NCI-H510A treated with DMSO at 0.1 percent for 48 hours (cell line): ENCODE measurements at places on chromosomes 5 and 9.

- DNase-seq = no peak
Measured at GRCh38 chr5:37725185-37725584, 114.7 kb downstream of the GDNF start.

GRCh38 chr5:39657943-39658342, 233.2 kb upstream of the DAB2 start:
- DNase-seq = no peak

GRCh38 chr5:7850395-7851239, at the start of gene CFAP90:
Gene CFAP90 (minus strand): TSS chr5:7851133. CDS start chr5:7851021, 112 bp downstream.
- peak; percentile 57 for DNase-seq

- no peak for DNase-seq
Measured at GRCh38 chr5:34686762-34687268, 30.7 kb downstream of the RAI14 start.

GRCh38 chr9:90121762-90122161, 517.0 kb downstream of the GADD45G start:
- DNase-seq = no peak

- DNase-seq = no peak
Measured at GRCh38 chr9:70409280-70409679, 5.2 kb downstream of the KLF9 start.

DNA sequence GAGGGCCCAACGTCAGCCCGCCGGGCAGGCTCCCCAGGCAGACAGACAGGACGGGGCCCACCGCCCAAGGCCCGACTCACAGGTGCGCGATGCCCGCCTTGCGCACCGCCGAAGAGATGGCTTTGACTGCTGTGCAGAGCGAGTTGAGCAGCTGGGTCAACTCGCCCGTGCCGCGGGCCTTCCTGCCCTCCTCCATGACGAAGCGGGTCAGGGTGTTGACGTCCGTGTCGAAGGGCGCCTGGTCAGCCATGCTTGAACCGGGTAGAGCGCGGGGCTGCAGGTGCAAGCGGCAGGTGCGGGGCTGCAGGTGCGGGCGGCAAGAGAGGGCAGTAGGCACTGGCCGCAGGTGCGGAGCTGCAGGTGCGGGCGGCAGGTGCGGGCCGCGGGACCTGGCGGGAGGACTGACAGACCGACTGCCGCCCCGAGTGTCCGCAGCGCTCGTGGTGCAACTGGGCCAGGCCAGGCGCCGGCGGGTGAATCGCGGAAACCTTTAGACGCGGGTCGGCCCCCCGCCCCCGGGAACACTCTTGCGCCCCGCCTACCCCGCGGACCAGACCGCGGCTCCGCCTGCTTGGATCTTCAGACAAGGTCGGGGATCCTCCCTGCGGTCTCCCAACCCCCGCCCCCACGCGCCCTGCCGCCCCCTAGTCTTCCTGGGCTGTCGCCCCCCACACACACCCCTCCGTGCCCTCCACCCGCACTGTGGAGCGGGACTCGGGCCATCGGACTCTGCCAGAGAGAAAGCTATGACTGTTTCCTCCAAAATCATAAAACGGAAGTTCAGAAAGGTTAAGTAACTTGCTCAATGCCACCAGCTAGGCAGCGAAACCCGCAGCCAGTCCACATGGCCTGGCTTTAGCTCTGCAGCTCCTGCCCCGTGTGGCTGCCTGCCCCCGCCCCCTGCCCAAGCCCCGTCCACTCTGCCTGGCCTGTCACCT, at the start of gene FBP1:
TSS of gene FBP1 (minus strand) at position 458 of the 938 bp plus-strand sequence. CDS start at position 250, 208 bp downstream.
- peak; percentile 62 for DNase-seq

- DNase-seq = no peak
Measured at GRCh38 chr5:133957591-133957990, 10.8 kb downstream of the C5orf15 start.

DNA sequence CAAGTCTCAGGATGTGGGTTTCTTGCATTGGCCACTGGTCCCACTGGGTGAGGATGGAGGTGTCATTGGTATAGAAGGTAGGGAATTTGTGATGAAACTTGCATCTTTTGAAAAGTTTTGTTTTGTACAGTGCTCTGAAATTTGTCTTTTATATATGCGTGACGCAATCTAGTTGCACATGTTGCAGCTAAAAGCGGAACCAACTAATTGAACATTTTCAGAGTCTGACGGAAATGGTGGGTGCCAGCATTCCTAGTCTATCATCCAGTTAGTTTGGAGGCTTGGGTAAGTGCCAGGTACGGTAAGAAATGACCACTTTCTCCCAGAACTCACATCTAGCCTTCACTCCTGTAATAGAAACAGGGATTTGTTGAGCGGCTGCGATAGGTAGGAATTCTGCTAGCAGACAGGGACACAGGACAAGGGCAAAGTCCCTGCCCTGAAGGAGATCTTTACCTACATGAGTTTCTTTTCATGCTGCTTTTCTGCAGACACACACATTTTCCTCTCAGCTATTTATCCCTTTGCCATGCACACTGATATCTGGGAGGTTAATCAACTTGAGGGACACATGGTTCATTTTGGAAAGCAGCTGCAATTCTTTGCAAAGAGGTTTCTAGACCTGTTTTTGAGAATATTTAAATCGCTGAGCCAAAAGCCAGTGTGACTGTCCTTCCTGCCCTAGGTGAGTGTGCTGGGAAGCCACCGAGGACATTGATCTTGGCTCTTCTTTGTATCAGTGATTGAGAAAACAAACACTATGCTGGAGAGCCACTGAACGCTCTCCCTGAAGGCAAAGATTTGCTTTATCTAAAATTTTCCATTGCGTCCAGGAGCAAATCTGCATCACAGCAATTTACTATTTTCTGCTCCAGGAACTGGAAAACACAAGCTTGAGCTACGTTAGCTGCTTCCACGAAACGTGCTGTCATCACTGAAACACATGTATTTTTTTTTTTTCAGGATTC, 89.7 kb downstream of the DAP start:
- no peak for DNase-seq

DNA sequence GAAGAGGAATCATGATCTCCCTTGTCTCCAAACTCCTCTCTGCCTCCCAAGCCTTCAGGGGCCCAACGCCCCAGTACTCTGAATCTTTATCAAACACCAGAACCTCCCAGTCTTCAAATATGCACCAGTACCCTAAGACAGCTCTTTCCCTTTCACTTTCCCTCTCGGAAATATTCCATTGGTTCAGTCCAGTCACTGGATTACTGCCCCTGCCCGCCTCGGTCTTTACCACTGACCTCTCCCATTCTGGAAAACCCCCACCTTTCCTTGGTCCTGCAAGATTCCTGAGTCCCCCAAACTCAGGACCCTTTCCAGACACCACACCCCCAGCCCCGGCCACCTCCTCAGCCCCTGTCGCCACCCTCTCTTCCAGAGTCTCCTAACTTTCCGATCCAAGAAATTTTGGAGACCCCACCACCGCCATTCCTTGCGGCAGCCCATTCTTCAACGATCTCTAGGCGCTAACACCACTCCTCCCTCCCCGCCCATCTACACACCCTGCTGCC, 674 bp downstream of the C5orf15 start:
- no peak for DNase-seq
